ENCODE measurements at places on chromosomes 1 and 21.
A peak's percentile ranks its signal among the peaks of the same experiment; 100 is the strongest.

DNA sequence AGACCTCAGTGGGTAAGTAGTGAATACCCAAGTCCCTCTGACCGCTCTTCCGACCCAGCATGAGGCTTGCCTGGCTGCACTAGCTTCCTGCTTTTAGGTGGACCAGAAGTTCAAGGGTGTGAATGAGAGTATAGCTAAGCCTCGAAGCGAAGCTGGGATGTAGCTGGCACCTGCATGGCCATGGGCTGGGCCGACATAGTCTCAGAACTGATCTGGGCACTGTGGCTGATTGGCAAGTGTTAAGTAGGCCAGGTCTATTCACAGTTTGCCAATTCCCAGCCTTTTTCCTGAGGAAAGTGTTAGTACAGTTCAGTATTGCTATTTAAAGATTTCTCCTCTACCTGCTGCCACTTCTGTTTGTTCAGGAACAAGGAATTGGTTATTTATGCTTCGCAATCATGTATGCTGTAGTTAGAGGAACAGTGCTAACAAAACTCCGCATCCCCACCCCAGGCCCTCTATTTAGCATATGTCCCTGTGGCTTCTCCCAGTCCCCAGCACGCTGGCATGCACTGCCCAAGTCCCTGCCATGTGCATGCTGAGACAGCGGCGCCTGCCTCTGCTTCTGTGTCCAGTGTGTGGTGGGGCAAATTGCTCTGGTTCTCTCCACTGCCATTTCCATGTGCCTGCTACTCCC is 16.3 kb downstream of the SPATA46 start:
- no peak for DNase-seq

DNA sequence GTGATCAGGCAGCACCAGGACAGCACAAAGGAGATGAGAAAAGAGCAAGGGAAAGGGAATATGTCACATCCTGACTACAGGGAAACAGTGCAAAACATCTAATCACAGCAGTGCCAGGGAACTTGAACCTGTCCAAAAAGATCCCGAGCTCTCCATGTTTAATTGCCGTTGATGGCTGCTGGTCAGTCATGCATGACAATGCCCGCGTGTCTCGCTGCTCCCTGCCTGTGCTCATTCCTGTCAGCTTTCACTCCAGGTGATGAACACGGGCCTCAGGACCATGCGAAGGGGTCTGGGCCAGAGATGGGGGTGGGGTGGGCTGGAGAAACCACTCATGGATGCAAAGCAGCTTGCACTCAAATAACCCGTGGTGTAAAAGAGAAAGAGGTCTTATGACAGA is 287.0 kb downstream of the GPATCH2 start:
- no peak for DNase-seq

GRCh38 chr21:31903896-31904295 is 31.1 kb downstream of the HUNK start:
- no peak for DNase-seq

- DNase-seq: no peak
Measured at GRCh38 chr1:71796006-71796405, 486.3 kb downstream of the NEGR1 start.

- no peak for DNase-seq
Measured at GRCh38 chr1:8247811-8248436, 70.0 kb upstream of the SLC45A1 start.

DNA sequence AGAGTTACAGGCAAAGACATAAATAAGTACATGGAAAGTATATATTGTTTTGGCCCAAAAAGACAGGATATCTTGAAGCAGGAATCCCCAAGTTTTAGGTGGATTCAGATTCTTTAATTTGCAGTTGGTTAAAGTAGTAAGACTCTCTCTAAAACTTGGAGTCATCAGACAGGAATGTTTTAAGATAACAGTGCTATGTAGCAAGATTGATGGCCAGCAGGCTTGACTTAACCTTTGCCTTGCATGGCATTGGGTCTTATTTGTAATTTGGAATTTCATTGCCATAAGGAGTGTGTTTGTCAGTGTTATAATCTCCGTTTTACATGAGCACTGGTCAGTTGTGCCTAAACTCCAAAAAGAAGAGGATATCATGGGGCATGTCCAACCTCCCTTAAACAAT is 727.6 kb upstream of the CHRM3 start:
- DNase-seq: peak; percentile 93

GRCh38 chr1:12448746-12449177 is 169.2 kb downstream of the DHRS3 start:
- peak; percentile 96 for DNase-seq

- no peak for DNase-seq
Measured at GRCh38 chr1:205001162-205001561, 41.9 kb upstream of the CNTN2 start.

DNA sequence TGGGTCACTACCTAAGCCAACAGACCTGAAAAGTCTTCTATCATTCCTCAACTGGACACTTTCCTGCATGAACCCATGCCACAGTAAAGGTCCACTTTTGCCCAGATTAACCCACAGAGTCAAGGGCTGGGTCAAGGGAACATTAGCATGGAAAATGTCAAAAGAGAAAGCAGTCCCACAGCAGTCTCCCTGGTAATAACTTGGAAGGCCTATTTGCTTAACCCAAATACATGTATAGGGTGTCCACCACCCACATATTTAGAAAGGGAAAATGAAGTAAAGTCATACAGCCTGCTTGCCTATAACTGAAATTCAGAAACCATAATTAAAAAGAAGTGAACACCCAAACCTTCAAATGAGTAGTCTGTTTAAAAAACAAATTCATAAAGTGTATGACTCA is 16.1 kb upstream of the HSD3B1 start:
- no peak for DNase-seq

DNA sequence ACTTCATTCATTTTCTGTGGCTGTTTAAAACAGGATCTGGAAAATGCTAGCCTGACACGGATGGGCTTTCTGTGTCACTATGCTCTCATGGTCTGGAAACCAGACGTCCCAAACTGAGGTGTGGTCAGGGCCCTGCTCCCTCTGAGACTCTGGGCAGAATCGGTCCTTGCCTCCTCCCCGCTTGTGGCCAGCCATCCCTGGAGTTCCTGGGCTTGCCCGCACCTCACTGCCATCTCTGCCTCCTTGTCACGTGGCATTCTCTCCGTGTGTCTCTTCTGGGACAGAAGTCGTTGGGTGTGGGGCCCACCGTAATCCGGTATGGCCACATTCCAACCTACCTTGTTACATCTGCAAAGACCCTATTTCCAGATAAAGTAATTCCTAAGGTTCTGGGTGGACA is 10.1 kb upstream of the ACTRT2 start:
- no peak for DNase-seq

- DNase-seq: no peak
Measured at GRCh38 chr1:229756666-229757065, 130.6 kb downstream of the URB2 start.

DNA sequence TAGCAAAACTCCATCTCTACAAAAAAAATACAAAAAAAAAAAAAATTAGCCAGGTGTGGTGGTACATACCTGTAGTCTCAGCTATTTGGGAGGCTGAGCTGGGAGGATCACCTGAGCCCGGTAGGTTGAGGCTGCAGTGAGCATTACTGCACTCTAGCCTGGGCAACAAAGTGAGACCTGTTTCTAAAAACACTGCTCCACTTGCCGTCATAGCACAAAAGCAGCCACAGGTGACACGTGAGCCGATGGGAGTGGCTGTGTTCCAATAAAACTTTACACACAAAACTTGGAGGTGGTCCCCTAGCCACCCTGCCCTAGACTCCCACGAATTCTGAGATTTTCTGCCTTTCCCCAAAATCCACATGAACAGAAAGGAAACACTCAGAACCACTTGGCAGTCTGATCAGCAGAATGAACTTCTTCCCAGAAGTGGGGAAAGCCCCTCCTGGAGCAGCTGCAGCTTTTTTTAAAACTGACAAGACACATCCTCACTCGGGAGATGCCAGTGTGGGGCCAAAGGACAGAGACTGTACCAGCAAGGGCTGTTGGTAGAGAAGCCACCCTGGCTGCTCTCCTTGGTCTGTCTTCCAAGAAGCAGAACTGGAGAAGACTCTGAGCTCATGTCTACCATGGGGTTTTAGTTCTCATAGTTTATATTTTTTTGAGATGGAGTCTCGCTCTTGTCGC is 23.3 kb downstream of the PLEKHM2 start:
- DNase-seq: no peak

DNA sequence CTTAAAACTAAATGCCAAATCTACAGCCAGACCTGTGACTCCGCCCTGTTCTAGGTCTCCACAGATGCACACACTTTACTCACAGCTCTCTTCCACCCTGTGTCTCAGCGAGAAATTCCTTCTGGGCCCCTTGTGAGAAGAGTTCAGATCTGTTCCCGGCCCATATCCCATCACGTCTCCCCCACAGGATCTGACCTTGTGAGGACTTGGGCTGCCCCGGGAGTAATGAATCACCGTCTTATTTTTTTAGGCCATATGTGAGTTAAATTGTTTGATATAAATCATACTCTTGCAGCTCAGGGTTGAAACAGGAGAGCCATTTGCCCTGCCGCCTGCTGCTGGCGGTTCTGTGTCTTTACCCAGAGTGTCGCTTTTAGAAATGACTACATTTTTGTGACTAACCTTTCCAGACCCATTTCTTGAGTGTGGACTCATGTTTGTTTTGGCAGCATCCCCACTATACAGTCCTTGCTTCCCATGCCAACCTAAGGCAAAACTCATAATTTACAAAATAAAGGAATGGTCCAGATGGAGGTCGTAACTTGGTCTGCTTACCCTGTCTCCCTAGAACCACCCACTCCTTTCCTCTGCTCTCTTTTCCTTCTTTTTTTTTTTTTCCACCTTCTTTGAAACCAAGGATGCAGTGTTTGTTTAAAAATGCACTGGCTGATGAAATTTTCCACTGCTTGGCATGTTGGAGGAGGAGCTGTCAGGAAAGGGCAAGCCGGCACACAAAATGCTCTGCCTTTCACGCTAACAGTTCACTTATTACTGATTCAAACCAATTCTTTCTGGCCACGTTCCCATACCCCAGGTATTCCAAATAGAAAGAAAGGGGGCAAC is 98.0 kb upstream of the C1orf105 start:
- DNase-seq: peak; percentile 91

GRCh38 chr21:42533306-42533962 is 19.8 kb downstream of the SLC37A1 start:
- no peak for DNase-seq

- DNase-seq: peak; percentile 45
Measured at GRCh38 chr1:19622204-19622603, 21.9 kb upstream of the NBL1 start.

All from amniotic epithelial cell (primary cell).